ENCODE measurements at places on chromosomes 16 and 17. TPM values are rescaled to one million over a fixed set of nuclear protein-coding genes. Genes with fewer than 3 reads are reported as not detected.

DNA sequence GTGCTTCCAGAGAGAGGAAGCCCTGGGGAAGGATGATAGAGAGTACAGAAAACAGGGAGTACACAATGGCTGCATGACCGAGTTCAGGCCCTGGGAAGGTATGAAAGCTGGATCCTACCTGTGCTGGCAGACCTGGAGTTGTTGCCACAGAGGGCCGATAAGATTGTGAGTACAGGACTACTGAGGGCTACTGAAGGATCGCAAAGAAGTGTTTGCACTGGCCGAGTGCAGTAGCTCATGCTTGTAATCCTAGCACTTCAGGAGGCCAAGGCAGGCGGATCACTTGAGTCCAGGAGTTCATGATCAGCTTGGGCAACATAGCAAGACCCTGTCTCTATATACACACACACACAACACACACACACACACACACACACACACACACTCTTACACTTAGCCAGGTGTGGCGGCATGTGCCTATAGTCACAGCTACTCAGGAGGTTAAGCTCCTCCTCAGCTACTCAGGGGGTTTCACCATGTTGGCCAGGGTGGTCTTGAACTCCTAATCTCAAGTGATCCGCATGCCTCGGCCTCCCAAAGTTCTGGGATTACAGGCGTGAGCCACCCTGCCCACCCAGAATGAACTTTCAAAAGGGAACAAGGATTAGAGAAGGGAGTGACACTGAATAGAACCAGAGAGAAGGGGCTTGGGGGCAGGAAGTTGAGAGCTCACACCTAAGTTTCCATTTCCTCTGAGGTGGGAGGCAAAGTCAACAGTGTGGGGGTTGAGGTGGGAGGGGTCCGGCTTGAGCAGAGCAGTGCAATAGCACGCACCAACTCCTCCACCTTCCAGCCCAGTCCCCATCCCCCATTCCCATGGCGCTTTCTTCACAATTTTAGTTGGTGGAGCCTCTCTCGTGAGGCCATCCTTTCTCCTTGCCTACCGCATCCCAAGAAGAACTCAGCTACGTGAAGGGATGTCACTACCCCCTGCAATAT, 7.5 kb downstream of the SCIMP start:
- H3K4me3 ChIP-seq, result no peak overlapping the region
- DNase-seq, result no peak
- H3K4me1 ChIP-seq, result no peaks in the 10 kb centered on the region
- no peak overlapping the region for H3K27ac ChIP-seq
- no peaks in the 10 kb centered on the region for H3K27me3 ChIP-seq

- H3K4me1 ChIP-seq, result no peaks in the 10 kb centered on the region
- DNase-seq, result no peak
- no peaks in the 10 kb centered on the region for H3K27me3 ChIP-seq
- H3K4me3 ChIP-seq, result no peak overlapping the region
- no peaks in the 10 kb centered on the region for H3K36me3 ChIP-seq
- H3K27ac ChIP-seq, result no peak overlapping the region
Measured at GRCh38 chr17:57577751-57578607, 167.1 kb downstream of the CCDC182 start.

- no peak for DNase-seq
- H3K36me3 ChIP-seq, result no peaks in the 10 kb centered on the region
- peaks cover 100% of the 10 kb centered on the region for H3K27me3 ChIP-seq
- H3K4me3 ChIP-seq, result no peak overlapping the region
Measured at GRCh38 chr17:79629548-79630049, 18.7 kb upstream of the RBFOX3 start.

DNA sequence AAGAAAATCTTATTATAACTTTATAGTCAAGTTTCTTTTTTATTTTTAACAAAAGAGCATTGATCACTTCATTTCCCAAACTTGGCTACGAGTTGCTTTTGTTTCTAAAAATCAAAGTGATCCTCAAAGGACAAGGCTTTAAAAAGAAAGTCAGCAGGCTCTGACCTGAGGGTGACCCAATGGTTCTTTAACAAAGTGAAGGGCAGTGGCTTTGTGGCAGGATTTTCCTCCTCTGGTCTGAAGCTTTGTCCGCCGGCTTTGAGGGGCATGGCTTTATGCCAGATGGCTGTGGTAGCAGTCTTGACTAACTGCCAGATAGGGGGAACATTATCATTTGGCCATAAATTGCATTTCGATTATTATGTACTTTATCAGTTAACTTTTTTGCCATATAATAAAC, 28.5 kb downstream of the IQCK start:
- no peak overlapping the region for H3K4me3 ChIP-seq
- H3K27ac ChIP-seq, result peak overlapping the region; percentile 83
- no peaks in the 10 kb centered on the region for H3K27me3 ChIP-seq

SP2 gene
- total RNA-seq, result 22.4 TPM

DNA sequence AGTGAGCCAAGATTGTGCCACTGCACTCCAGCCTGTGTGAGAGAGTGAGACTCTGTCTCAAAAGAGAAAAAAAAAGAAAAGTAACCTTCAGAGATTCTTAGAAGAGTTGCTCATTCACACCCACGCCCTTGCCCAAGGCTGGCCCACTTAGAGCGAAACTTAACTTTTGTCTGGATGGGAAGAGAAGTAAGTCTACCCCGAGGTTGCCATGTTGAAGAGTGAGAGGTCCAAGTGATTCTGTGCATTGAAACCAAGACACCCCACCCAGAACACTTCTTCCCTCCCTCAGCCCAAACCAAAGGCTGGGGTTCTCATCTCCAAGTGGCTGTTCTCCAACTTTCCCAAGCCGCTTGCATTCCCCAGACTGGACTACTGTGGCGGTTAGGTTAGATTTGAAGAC, 2.4 kb upstream of the CISD3 start:
- no peak for DNase-seq
- peak overlapping the region; percentile 55 for H3K27ac ChIP-seq
- H3K4me3 ChIP-seq, result peak overlapping the region; percentile 90
- H3K36me3 ChIP-seq, result peaks cover 87% of the 10 kb centered on the region
- peaks cover 25% of the 10 kb centered on the region for H3K4me1 ChIP-seq

GRCh38 chr16:68005211-68005610, 5.9 kb upstream of the DPEP2 start:
- H3K27ac ChIP-seq, result no peak overlapping the region
- H3K4me1 ChIP-seq, result no peaks in the 10 kb centered on the region
- peaks cover 11% of the 10 kb centered on the region for H3K27me3 ChIP-seq
- DNase-seq, result no peak
- no peaks in the 10 kb centered on the region for H3K36me3 ChIP-seq

KRTAP2-2 gene
- not detected for total RNA-seq

GRCh38 chr16:23663918-23664317, 14.8 kb upstream of the PLK1 start:
- DNase-seq, result no peak
- H3K27me3 ChIP-seq, result no peaks in the 10 kb centered on the region
- H3K27ac ChIP-seq, result no peak overlapping the region
- H3K4me3 ChIP-seq, result no peak overlapping the region
- peaks cover under 1% of the 10 kb centered on the region for H3K4me1 ChIP-seq
- H3K36me3 ChIP-seq, result peaks cover 35% of the 10 kb centered on the region

DNA sequence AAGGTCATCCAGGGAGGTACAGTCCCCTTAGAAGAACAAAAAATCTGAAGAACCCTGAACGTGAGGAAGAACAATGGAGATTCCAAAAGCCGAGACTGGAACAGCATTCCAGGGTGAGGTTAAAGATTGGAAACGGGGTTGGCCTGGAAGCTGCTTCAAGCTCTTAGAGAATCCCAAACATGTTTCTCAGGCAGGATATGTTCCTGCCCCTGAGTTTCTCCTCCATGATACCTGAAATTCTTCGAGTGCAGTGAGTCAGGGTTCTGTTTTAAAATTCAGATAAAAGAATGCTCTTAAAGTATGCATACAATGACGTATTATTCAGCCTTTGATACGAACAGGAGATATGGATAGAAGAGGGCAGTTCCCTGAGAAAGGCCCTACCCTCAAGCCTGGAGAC, 293.1 kb downstream of the HS3ST3B1 start:
- H3K4me1 ChIP-seq, result no peaks in the 10 kb centered on the region
- H3K36me3 ChIP-seq, result no peaks in the 10 kb centered on the region
- no peak for DNase-seq
- no peaks in the 10 kb centered on the region for H3K27me3 ChIP-seq
- no peak overlapping the region for H3K4me3 ChIP-seq

- peaks cover 15% of the 10 kb centered on the region for H3K36me3 ChIP-seq
- no peak for DNase-seq
- H3K27me3 ChIP-seq, result no peaks in the 10 kb centered on the region
- no peaks in the 10 kb centered on the region for H3K4me1 ChIP-seq
- H3K4me3 ChIP-seq, result no peak overlapping the region
Measured at GRCh38 chr17:63480826-63481487, 4.1 kb downstream of the ACE start.

EXOC3L1 gene
- total RNA-seq, result 0.31 TPM

KRTAP2-1 gene
- total RNA-seq, result not detected
